GM06990 (cell line): ENCODE measurements at places on chromosomes 16 and 17.

DNA sequence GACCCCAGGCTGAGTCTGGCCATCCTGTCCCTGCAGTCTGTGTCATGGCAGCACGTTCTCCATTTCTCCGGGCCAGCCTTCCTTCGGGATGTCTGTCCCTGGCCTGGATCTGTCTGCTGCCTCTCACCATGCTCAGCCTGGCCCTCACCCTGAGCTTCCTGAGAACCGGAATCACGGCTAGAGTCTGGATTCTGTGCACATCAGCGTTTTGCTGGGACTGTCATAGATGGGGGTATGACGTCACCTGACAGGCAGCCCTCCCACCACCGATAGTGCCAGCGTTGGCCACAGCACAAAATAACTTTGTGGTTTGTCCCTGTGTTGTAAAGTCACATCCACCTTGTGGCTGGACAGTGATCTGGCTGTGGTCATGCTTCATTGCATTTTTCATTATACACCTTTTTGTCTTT lies 59.2 kb downstream of the B9D1 start:
- DNase-seq, result peak; percentile 40

- no peak for DNase-seq
These were observed 8.6 kb upstream of the BAHCC1 start for GRCh38 chr17:81386646-81387099.

DNA sequence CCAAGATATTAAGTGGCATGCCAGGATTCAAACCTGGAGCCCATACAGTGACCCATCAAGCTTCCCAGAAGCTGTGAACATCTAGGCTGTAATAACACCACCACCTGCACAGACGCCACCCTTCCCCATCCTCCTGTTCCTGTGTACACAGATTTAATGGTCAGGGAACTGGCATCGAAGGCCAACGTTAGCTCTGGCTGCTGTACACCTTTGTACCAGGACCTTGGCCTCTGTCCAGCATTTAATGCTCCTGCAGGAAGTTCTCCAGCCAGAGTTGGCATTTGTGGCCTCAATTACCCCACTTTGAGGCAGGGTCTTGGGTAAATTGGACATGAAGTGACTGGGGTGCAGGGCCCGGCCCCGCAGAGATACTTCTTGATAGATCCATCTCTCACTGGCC lies 49.3 kb downstream of the SCNN1B start:
- DNase-seq, result no peak

DNA sequence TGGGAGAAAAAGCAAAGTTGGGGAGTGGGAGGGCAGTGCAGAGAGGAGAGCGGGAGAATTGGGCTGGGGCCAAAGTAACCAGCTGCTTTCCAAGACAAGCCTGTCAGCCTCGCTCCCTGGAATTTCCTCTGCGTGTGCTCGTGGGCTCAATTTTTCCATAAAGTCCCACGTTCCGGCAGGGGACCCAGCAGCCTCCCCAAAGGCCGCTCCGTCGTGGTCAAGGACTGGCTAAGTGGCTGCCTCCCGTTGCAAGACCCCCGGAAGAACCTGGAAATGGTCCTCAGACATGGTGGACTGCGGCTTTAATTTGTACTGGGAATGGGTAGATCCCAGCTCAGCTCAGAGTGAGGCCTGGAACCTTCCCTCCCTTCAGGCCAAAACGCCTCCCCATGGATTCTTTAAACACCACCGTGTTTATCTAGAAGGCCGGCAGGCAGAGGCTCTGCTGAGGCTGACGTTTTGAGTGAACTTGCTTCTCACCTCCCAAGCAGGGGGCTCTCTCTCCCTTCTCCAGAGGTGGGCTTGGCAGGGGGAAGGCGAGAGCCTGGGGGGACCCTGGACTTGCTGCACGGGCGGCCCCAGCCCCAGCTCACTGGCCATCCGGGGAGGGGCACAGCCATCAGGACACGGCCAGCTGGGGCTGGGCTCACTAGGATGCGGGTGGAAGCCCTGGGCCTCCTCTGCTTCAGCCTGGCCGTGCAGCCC lies 190.0 kb downstream of the C16orf95 start:
- no peak for DNase-seq

DNA sequence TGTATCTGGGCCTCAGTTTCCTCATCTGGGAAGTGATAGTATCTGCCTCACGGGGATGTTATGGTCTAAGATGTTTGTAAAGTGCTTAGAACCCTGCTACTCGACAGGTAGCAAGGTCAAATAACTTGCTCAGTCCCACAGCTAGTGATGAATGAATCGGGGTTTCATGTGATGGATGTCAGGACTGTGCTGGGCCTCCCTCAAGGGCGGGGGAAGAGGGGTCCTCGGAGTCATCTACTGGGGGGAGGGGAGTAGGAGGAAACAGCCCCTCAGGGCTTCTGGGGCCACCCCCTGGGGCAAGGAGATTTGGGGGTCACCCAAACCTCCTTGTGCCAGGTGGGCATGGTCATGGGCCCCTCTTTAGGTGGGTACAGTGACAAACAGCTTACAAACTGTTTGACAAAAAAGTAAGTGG lies 732 bp downstream of the PNPO start:
- DNase-seq, result no peak

- DNase-seq, result no peak
These were observed 149.0 kb upstream of the GOT2 start for GRCh38 chr16:58883131-58883530.

DNA sequence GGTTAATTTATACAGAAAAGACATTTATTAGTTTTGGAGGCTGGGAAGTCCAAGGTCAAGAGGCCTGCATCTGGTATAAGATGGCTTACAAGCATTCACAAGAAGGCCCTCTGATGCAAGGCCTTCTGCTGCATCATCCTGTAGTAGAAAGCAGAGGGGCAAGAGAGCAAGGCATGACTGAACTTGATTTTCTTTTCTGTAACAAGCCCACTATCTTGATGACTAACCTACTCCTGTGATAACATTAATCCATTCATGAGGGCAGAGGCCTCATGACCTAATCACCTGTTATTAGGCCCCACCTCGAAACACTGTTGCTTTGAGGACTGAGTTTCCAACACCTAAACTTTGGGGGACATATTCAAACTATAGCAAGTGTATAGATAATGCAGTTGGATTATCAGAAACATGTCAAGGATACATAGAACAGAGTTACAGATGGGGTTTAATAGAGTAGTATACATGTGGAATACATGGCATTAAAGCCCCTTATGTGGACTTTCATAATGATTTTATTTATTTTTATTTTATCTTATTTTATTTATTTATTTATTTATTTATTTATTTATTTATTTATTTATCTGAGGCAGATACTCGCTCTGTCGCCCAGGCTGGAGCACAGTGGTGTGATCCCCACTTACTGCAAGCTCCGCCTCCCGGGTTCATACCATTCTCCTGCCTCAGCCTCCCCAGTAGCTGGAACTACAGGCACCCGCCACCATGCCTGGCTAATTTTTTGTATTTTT lies 88.2 kb downstream of the CHD9 start:
- no peak for DNase-seq

GRCh38 chr17:73929860-73930430 lies 273.5 kb upstream of the RPL38 start:
- no peak for DNase-seq

DNA sequence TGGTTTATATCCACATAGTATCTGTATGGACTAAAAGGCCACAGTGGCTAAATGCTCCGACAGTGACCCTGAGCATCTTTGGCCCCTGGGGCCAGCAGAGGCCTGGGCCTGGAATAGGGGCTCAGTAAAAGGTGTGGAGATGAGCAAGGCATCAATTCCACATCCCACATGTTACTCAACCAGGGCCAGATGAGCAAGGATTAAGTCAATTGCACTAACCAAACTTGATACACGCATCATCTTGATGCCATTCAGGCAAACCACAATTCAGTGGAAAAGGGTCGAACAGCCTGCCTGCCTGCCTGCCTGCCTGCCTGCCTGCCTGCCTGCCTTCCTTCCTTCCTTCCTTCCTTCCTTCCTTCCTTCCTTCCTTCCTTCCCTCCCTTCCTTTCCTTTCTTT lies 53.5 kb upstream of the DNAJA2 start:
- DNase-seq, result no peak

- no peak for DNase-seq
These were observed 30.4 kb upstream of the GHDC start for GRCh38 chr17:42224651-42225050.

DNA sequence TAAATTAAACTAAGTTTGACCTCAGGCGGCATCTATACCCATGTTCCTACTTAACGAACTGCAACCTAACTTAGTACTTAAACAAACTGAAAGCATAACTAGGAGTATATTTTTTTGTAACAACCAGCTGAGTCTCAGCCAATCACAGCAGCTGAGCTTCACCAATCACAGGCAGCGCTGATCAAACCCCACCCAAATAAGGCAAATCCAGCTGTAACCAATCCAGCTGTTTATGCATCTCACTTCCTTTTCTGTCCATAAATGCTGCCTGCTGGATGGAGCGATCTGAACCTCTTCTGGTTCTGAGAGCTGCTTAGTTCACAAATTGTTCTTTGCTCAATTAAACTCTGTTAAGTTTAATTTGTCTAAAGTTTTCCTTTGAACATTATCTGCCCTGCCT lies 131.3 kb downstream of the PMP22 start:
- DNase-seq, result no peak

DNA sequence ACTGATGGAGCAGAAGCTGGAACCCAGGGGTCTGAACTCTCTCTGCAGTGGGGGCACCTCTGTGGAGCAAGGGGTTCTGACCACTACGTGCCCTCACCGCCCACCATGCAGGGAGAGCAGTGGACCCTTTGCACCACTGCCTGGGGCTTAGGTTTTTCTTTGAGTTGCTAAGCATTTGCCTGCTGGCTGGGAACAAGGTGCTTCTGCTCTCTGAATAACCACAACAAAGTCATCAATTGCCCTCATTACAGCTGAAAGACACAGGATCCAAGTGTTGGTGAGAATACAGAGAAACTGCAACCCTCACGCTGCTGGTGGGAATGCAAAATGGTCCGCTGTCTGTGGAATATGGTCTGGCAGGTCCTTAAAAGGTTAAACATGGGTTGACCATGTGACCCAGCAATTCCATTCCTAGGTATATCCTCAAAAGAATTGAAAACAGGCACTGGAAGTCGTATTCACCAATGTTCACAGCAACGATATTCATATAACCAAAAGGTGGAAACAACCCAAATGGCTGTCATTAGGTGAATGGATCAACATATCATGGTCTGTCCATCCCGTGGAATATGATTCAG lies 22.8 kb downstream of the NLRC3 start:
- DNase-seq, result no peak

GRCh38 chr16:56226187-56226586 lies 34.9 kb downstream of the GNAO1 start:
- DNase-seq, result no peak

- DNase-seq, result no peak
These were observed 422.9 kb downstream of the WWOX start for GRCh38 chr16:78522327-78522726.

DNA sequence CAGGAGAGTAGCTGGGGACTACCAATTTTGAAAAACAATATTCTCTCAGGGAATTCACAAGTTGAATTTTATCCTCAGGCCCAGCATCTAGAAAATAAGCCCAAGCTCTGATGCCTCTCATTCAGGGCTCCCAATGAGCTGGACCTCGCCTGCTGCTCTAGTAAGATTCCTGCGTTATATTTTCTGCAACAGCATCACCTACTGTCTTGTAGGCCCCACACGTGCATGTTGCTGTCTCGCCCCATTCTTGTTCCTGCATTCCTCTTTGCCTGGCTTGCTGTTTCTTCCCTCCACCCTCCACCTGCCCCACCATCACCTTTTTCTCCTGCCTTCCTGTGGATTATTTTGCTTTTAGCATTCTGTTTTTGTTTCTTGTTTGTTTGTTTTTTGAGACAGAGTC lies 8.3 kb upstream of the ST6GALNAC2 start:
- no peak for DNase-seq

GRCh38 chr17:56389356-56389755 lies 204.1 kb upstream of the NOG start:
- no peak for DNase-seq

GRCh38 chr16:84252184-84252583 lies 12.4 kb upstream of the KCNG4 start:
- DNase-seq, result no peak

- DNase-seq, result no peak
These were observed 18.4 kb downstream of the CYB5D2 start for GRCh38 chr17:4161192-4161966.

GRCh38 chr17:76951375-76951905 lies 83.2 kb downstream of the MGAT5B start:
- DNase-seq, result no peak

GRCh38 chr16:65523283-65523944 lies 401.6 kb upstream of the CDH11 start:
- no peak for DNase-seq

GRCh38 chr17:64460955-64461354 lies 12.0 kb downstream of the MILR1 start:
- no peak for DNase-seq

DNA sequence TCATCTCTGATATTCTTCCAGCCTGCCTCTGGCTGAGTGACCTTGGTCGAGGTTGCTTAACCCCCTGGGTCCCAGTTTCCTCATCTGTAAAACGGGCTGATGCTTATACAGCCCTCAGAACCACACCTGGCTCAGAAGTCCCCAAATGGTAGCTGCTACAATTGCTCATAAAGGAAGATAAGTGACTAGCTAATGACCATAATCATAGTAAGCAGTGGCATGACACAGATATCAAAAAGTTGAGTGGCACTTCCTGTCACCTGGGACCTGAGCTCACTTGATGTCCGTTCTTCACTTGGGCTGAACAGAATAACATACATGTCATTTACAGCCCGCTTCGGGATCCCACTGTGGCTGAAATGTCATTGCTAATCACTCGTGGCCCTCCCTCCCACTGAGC lies 1.8 kb downstream of the MGRN1 start:
- no peak for DNase-seq

DNA sequence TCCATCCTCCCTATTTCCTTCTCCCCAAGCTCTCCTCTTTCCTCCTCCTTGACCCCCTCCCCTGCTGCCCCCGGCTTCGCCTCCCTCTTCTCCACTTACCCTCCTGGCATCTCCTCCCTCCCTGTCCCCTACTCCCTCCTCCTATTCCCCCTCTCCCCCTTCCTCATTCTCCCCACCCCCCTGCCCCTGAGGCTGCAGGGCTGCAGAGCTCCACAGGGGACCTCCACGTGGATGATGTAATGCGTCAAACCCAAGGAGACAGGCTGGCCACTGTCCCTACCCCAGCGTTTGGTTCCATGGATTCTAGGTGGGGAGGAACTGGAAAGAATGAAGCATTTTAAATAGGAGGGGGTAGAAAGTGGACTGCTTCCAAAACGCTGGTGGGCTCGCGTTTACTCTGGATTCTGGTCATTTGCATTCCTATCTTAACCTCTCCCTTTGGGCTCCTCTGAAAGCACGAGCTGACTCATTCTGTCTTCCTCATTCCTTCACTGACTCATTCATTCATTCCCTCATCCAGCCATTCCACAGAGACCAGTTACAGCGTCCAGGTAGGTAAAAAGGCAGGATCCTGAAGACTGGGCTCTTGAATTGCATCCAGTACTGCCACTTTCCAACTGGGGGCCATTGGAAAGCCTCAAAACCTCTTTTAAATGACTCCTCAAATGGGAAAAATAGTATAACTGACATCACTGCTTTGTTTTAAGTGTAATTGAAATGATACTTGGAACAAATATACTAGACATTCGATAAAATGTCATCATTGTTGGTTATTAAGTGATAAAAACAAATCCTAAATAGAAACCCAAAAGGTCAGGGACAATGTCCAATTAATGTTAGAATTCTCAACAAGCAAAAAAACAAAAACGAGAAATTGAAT lies 943 bp upstream of the COTL1 start:
- DNase-seq, result no peak

GRCh38 chr17:57463103-57463885 lies 207.0 kb downstream of the MSI2 start:
- peak; percentile 90 for DNase-seq

GRCh38 chr16:87048038-87048729 lies 269.0 kb downstream of the C16orf95 start:
- DNase-seq, result no peak

GRCh38 chr17:68572138-68572842 lies 28.9 kb downstream of the FAM20A start:
- no peak for DNase-seq
